ENCODE measurements at places on chromosomes 6 and 20.

GRCh38 chr6:33770124-33770832, 18.7 kb downstream of the LEMD2 start:
- DNase-seq, result no peak

GRCh38 chr6:51474022-51474975, 613.1 kb downstream of the PKHD1 start:
- no peak for DNase-seq

GRCh38 chr20:37282556-37282955, 6.9 kb upstream of the MANBAL start:
- DNase-seq, result no peak

DNA sequence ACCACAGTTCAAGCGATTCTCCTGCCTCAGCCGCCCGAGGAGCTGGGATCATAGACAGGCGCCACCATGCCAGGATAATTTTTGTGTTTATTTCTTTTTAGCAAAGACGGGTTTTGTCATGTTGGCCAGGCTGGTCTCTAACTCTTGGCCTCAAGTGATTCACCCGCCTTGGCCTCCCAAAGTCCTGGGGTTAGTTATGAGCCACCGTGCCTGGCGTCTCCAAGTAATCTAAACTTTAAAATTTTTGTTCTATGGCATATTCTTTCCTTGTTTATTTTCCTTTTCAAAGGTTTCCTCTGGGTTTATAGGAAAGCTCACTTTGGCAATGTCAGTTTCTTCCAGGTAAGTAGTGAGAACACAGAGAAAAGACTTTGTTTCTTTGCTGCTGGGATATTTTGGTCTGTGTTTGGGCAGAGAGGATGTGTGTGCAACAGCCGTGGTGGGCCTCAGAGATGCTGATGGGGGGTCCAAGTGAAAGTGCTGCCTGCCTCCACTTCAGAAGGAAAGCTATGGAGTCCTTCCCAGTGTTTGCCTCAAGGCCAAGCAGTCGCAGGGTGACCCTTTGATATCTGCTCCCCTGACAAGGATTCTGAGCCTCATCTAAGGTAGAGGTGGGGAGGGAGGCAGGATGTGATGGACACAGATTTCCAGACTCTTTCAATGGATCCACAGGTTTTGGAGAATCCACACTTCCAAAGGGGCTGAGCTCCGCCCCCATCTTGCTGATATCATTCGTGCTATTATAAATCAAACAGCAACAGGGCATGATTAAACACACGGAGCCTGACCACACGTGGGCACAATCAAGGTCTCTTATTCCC, 2.3 kb downstream of the LRP11 start:
- DNase-seq, result no peak

- DNase-seq, result no peak
These were observed 761.4 kb downstream of the GRIK2 start for GRCh38 chr6:102154874-102155273.

GRCh38 chr20:32636821-32637220, 36.9 kb downstream of the C20orf203 start:
- DNase-seq, result no peak

DNA sequence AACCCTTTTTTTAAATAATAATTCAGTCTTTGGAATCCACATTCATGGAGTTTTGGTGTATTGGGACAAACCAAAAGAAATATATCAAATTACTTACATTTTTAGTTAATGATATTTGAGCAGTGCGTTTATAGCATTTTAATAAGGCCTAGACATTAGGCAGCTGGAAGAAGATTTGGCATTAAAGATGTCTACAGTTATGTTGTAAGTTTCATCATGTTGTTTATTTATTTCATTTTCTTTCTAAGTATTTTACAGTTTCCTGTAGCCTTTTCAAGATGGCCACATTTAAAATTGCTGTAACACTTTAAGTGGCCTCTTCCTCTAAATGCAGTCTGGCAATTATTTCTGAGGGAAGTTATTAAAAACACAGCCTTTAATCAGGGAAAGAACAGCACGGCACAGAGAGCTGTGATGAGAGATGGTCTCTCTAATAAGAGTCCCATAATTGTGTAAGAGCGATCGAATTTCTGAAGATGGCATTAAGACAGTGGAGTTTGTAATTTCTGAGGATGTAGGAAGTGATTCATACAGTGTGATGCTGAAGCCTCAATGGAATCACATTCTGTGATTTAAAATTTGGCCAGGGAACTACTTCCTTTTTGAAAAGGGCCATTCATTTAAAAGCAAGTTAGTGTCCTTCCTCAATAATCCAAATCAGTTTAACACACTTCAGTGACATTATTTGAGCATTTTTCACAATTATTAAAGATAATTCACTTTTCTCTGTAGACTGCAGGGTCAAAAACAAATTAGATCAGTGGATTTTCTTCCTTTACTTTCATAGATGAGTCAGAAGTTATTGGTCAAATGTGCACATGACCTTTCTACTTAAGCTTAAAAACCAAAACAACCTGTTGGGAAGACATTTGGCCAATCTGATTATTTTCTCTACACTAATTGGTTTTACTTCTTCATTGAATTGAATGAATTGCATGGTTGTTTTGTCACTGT, 52.4 kb upstream of the EDN3 start:
- DNase-seq, result no peak

DNA sequence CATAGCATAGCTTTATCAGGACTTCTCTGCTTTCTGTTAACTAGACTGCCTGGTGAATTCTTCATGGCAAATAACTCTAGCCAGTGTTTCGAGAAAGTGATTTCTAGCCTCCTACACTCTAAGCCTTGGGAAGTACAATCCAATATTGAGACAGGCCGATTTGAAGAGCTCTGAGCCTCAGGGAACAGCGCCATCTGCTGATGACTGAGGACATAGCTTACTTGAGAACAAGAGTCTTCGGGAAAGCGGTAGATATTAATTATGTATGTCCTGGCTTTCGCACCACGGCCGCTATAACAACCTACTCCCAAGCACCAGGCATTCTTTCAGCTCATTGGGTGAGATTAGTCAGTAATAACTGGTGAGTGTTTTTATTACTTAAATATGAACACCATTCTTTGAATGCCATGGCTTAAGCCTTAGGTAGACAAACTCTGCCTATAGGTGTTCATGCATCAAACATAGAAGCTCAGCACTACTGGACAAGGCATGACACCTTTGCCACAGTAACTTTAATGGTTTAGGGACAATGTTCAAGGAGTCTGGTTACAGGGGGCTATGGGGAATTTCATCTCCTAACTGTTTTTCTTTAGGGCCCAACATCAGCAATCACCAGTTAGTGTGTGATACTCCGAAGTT, 518.6 kb downstream of the BMP2 start:
- DNase-seq, result peak; percentile 80

- DNase-seq, result peak; percentile 73
These were observed 591 bp downstream of the IBTK start for GRCh38 chr6:82246802-82247504.

GRCh38 chr6:166769648-166770047, 142.6 kb upstream of the RPS6KA2 start:
- no peak for DNase-seq

DNA sequence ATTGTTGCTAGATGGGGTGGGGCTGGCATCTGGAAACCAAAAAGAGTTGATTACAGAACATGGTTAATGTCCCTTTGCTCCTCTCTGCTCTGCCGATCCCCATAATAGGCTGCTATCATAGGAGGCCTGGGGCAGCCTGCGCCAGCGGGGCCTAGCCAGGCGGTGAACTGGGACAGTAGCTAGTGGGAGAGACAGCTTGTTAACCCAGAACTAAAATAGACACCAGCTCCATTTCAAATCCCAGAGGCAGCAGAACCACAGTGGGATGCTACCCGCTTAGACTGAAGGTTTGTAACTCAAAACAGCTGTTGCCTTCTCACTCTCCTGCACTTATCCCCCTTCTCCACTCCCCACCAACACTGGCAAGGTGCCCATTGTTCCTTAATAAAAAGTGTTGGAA, 98.5 kb downstream of the SSR1 start:
- no peak for DNase-seq

GRCh38 chr6:91691449-91691848, 1104.6 kb upstream of the MAP3K7 start:
- DNase-seq, result no peak

- DNase-seq, result peak; percentile 69
These were observed 38.5 kb downstream of the SOD2 start for GRCh38 chr6:159654483-159655098.

- DNase-seq, result no peak
These were observed 63.1 kb upstream of the PTPRT start for GRCh38 chr20:43252761-43253160.

DNA sequence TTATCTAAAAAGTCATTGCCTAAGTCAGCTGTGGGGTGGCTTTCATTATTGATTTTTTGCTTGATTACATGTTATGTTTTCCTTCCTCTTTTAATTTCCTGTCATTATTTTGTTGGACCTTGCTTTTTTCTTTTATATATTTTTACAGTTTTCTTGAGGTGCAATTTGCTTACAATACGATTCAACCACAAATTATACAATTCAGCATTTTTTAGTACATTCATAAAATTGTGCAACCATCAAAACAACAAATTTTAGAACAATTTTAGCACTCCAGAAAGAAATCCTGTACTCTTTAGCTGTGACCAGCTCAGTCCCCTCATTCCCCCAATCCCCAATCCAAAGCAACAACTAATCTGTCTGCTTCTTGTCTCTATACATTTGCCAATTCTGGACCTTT, 608.9 kb downstream of the C6orf118 start:
- no peak for DNase-seq

DNA sequence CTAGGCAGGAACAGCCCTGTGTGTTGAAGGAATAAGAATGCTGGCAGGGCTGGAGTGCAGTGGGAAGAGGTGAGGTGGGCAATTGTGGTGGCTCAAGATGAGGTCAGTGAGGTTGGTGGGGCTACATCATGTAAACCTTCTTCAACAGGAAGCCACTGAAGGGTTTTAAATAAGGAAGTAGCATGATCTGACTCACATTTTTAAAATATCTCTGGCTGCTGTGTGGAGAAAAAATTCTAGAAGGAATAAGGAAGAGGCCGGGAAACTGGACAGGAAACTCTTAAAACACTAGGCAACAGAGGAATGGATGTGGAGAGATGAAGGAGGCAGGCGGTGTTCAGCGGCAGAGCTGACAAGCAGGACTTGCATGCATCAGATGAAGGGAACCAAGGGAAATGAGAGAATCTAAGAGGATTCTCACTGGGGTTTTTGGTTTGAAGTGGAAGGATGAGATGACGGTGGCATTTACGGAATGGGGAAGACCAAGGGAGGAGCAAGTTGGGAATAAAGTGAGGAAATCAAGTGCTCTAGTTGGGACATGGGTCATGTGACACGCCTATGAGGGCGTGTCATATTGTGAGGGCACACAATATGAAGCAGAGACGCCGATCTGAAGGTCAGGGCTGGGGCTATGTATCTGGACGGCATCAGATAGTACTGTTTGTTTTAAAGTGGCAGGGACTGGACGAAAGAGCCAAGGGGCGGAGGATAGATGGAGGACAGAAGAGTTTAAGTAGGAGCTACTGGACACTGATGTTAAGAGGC, 18.2 kb downstream of the TMEM242 start:
- no peak for DNase-seq

DNA sequence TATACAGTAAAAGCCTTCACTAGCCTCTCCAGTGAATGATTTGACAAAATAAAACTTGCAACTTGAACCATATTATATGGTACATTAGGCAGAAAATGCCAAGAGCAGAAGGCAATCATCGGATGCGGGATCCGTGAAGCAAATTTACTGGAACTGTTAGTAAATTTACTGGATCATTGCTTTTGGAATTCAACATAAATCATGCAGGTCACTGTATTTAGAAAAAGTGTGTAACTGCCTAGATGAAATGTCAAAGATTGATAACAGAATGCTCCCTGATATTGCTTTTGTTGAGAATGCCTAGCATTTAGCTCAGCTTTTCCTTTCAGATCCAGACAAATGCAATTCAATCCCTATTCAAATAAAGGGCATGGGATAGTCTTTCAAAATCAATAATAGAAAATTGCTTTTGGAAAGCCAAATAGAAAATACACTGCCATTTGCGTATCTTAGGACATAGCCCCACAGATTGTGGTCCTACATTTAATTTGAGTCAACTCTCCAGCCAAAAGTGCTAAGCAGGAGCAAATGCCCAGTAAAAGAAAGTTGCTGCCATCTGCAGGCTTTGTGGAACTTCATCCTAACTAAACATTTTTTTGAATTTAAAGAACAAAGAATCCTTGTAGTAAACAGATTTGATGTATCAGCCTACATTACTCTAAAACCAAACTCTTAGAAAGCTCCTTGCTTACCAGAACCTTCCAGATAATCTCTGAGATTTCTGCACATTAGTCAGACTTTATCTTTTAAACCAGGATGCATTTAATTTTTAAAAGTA, 109.5 kb upstream of the HSF2 start:
- DNase-seq, result peak; percentile 56

- DNase-seq, result no peak
These were observed 5.0 kb downstream of the FOXP4 start for GRCh38 chr6:41551086-41551700.

- no peak for DNase-seq
These were observed 12.4 kb downstream of the EIF2S2 start for GRCh38 chr20:34099675-34100074.

DNA sequence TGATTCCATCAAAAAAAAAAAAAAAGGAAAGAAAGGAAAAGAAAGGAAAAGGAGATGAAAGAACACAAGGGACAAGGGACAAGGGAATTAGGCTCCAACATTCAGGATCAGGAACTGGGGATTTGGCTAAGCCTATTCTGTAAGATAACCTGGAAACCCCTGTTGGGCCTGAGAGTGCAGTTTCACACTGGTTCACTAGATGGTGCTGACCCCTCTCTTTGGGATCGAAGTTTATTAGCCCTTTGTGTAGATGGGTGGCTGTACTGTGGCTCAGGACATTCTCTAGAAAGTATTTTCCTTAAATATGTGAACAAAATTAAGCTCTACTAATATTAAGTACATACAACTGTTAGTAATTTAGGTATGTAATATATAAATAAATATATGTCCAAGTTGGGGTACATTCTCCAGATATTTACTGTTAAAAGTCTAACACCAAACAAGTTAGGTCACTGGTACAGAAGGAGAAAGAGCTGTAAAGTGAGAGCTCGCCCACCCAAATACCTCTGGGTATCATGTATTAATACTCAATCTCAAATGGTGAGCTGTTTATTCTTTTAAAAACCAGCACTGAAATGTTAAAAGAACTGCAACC, 6.3 kb downstream of the OR2A4 start:
- DNase-seq, result peak; percentile 39

DNA sequence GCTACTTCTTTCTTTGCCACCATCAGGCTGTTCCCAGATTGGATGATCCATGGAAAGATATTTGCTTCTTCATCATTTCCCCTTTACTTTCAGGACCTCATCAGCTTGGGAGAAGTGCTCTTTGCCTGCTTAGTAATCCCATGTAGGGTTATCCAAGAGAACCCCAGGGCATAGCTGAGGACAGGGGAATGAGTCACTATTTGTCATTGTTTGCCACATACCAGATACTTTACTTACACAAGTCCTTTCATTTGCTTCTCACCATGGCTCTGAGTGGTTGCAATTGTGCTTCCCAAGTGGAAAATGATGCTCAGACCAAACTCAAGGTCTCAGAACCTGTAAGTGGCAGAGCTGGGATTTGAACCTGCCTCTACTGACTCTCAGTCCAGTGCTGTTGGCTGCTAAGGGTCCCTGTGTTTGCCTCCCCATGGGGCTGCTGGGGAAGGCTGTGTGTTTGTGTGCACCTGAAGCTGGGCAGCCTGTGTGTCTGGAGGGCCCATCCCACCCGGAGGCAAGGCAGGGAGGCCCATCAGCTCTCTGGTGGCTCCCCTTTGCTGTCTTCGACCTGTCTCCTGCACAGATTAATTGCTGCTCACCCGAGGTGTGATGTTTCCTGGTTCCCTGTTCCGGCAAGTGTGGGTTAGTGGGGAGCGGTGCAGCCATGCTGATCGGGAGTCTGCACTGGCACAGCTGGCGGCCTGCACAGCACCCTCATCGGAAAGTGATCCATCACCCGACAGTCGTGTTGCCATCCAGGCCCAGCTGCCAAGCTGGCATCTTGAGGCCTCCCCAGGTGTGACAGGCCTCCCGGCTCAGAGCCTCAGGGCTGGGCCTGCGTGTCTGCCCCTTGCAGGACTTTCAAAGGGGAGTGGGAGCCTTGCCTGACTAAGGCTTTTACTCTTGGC, 228.8 kb downstream of the DHX35 start:
- DNase-seq, result no peak
